ENCODE measurements at places on chromosomes 7 and 10. TPM values are rescaled to one million over a fixed set of nuclear protein-coding genes. Genes with fewer than 3 reads are reported as not detected.

The MAT1A gene
- 1.4 TPM for polyA plus RNA-seq

GRCh38 chr10:36114913-36115312 lies 472.8 kb upstream of the FZD8 start:
- DNase-seq: no peak

DNA sequence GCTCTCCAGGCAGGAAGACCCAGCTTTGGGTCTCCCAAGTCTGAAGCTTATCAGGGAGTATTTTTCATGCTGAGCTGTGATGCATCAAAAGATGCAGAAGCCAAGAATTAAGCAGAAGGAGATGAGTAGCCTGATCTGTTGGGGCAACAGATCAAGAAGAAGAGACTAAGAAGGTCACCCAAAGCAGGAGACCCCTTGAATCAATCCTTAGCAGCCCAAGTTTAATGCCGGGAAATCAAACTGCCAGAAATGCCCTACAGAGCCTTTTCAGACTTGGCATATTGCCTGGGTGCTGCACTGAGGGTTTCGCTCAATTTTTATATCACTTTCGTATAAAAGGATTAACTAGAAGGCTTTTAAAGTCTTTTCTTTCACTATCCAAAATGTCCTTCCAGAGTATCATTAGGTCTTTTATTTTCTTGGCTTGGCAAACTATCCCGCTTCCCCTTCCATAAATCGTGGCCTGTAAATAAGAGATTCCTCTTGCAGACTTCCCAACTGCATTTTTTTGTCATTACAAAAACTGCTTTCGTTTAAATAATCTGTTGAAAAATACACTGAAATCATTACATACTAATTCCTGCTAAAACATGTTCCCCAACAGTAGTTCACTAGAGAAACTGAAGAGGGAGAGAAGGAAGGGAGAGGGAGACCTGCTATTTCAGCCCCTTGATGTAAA lies 49.0 kb upstream of the STK17A start:
- DNase-seq: peak; percentile 5

- DNase-seq: no peak
Measured at GRCh38 chr10:80075781-80076180, 2.7 kb upstream of the TMEM254 start.

The SVOPL gene
- polyA plus RNA-seq: 3.0 TPM

DNA sequence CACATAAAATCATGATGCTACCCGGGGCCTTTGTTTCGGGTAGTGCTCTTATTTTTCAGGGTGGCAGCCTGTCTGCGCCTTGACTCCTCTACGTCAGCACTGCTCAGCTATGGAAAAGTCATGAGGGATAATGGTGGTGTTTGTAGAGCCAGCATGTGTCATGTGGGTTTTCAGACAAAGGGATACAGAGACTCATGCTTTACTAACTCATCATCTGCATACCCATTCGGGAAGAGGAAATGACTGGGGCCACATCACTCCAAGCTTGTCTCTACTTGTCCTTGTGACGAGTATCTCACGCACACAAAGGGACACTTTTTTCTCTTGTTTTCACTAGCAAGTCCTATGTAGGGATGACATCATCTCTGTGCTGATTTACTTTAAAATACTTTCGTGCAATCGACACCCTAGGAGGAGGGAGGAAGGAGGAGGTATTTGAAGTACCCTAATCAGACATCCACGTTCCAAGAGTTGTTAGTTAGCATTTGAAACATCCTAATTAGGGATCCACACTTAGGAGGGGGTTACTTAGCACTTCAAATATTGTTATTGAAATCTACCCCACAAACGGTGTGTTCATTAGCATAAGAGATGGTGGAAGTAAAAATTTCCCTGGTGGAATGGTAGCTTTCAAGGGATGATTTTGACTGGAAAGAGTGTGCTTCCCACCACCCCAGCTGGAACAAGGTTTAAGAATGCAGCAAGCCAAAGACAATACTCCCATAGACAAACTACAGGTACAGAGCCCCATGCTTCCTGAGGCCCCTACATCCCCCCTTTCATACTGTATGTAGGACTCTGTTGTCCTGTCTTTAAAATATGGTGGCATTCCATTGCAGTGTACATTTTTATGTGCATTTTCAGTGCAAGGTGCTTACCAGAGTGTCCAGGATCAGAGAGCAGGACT lies 52.0 kb downstream of the THNSL1 start:
- DNase-seq: no peak
